ENCODE measurements at places on chromosomes 2 and 18.
A peak's percentile ranks its signal among the peaks of the same experiment; 100 is the strongest.

- DNase-seq: no peak
- H3K4me1 ChIP-seq: no peaks in the 10 kb centered on the region
- no peak overlapping the region for H3K4me3 ChIP-seq
- no peaks in the 10 kb centered on the region for H3K36me3 ChIP-seq
- no peaks in the 10 kb centered on the region for H3K27me3 ChIP-seq
- H3K27ac ChIP-seq: no peak overlapping the region
Observed at GRCh38 chr18:67652288-67652687, 135.8 kb upstream of the DSEL start.

GRCh38 chr2:187710791-187711521 is 156.7 kb upstream of the TFPI start:
- no peaks in the 10 kb centered on the region for H3K27me3 ChIP-seq
- H3K4me1 ChIP-seq: no peaks in the 10 kb centered on the region
- no peak for DNase-seq
- H3K36me3 ChIP-seq: no peaks in the 10 kb centered on the region

DNA sequence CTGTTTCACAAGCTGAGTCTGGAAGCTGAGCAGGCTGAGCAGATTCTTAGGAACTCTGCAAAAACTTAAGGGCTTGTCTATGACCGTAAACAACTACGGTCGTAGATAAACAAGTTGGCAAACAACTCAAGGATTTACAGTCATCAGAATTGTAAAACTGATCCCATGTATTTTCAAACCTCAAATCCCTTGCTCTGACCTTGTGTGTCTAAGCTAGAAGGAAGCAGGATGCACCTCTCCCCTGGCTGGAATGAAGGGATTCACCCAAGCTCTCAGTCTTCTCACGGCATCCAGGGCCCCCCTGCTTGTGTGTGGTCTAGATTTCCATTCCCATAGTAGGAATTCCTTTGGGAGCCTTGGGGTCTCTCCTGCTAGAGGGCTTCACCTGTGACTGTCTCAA is 12.4 kb upstream of the IL1RN start:
- no peak overlapping the region for H3K27ac ChIP-seq
- H3K36me3 ChIP-seq: no peaks in the 10 kb centered on the region
- H3K4me1 ChIP-seq: no peaks in the 10 kb centered on the region
- no peak for DNase-seq
- H3K27me3 ChIP-seq: no peaks in the 10 kb centered on the region

GRCh38 chr2:224405412-224405811 is 3.5 kb upstream of the FAM124B start:
- no peaks in the 10 kb centered on the region for H3K36me3 ChIP-seq
- no peak for DNase-seq
- H3K27ac ChIP-seq: no peak overlapping the region

- peaks cover 15% of the 10 kb centered on the region for H3K4me1 ChIP-seq
- no peak overlapping the region for H3K4me3 ChIP-seq
- H3K36me3 ChIP-seq: peaks cover 6% of the 10 kb centered on the region
- no peaks in the 10 kb centered on the region for H3K27me3 ChIP-seq
Observed at GRCh38 chr2:173130496-173131465, 55.1 kb downstream of the MAP3K20 start.

DNA sequence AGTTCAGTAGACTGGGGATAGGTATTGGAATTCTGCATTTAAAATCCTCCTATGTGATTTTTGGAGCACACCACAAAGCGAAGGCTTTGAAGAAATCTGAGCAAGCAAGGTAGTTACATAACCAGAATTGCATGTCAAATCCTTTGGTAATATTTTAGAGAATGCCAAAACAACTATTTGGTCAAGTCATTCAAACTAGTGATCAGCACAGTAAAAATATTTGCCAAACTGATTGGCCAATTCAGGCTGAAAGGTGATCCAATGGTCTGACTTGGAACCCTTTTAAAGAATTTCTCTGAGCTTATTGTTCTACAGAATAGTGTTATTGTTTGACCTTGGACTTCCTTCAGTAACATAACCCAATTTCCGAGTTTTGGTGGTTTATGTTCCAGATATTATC is 214.2 kb upstream of the ETAA1 start:
- no peaks in the 10 kb centered on the region for H3K36me3 ChIP-seq
- no peak for DNase-seq
- H3K27me3 ChIP-seq: no peaks in the 10 kb centered on the region
- no peaks in the 10 kb centered on the region for H3K4me1 ChIP-seq
- H3K4me3 ChIP-seq: no peak overlapping the region

DNA sequence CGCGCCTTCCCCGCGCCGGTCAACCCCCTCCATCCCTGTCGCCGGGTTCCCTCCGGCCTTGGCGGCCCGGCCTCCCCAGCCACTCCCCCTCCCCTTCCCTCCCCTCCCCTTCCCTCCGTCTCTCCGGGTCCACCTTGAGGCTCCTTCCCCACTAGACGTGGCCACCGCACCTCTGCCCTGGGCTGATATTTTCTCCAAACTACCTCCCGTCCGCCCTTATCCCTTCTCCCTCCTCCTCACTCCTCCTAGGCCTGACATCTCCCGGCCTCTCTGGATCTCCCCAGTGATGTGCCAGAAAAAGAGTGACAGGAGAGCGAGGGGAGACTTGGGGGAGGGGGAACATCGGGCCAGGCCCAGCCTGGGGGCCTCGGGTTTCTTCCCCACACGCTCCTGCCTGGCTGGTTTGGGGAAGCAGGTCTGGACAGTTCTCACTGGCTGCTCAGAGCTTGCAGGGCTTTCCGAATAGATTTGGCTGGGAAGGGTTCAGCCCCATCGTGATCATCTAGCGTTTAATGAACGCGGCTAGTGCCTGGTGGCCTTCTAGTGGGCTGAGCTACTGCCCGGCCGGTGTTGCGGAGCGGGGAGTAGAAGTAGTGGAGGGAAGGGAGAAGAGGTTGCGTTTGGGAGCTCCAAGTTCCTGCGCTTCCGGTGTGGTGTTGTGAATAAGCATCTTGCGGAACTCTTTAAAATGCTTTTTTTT is 641 bp downstream of the MAPRE3 start:
- DNase-seq: no peak
- peaks cover 19% of the 10 kb centered on the region for H3K27me3 ChIP-seq
- H3K4me1 ChIP-seq: peaks cover 12% of the 10 kb centered on the region
- peak overlapping the region; percentile 78 for H3K4me3 ChIP-seq
- H3K36me3 ChIP-seq: peaks cover 15% of the 10 kb centered on the region

GRCh38 chr2:145088756-145089155 is 568.8 kb upstream of the ZEB2 start:
- no peaks in the 10 kb centered on the region for H3K4me1 ChIP-seq
- no peaks in the 10 kb centered on the region for H3K36me3 ChIP-seq
- no peak for DNase-seq
- no peak overlapping the region for H3K4me3 ChIP-seq

DNA sequence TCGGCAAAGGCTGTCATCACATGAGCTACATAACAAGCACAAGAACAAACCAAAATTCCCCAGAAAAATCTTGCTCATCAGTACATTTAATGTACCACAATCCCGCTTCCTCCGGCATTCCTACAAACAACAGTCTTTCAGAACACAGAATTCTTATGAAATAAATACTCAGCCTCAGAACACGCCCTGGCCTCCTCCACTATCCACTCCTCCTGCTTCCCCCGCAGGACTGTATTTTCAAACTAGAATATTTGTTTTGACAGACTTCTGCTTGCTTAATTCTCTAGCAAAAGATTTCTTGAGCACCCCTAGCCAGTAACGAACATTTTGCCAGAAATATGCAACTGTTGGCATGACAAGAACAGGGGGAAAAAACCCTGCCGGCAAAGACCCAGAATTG is 131.2 kb downstream of the THADA start:
- no peaks in the 10 kb centered on the region for H3K27me3 ChIP-seq
- peaks cover 13% of the 10 kb centered on the region for H3K4me1 ChIP-seq
- H3K4me3 ChIP-seq: no peak overlapping the region
- no peak overlapping the region for H3K27ac ChIP-seq

DNA sequence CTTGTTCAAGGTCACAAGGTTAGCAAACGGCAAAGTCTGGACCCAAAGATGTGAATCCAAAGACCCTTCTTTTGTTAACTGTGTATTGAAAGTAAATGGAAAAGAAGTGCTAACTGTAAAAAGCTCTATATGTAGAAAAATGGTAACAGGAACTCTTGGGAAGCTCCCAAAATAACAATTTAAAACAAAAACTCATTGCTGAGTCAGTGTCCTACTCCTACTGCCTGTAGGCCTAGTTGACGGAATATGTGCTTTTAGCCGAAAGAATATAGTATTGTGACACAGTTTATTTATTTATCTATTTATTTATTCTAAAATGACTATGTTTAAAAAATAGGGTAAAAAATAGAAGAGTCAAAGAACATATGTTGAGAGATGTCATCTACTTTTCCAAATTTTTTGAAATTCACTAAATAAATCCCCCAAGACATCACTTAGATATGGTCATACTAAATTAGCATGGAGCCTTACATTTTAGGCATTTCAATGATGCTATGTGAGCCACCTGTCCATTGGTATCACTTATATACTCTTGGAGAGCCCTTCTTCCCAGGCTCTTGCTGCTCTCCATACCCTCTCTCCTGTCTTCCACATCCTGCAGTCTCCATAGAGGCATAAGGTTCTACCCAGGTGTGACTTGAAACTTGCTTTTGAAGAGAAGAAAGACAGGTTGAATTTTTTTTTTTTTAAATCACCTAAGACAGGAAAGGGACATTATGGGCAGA is 13.7 kb downstream of the COL5A2 start:
- H3K4me1 ChIP-seq: no peaks in the 10 kb centered on the region
- no peak overlapping the region for H3K4me3 ChIP-seq
- no peaks in the 10 kb centered on the region for H3K27me3 ChIP-seq
- H3K36me3 ChIP-seq: no peaks in the 10 kb centered on the region

DNA sequence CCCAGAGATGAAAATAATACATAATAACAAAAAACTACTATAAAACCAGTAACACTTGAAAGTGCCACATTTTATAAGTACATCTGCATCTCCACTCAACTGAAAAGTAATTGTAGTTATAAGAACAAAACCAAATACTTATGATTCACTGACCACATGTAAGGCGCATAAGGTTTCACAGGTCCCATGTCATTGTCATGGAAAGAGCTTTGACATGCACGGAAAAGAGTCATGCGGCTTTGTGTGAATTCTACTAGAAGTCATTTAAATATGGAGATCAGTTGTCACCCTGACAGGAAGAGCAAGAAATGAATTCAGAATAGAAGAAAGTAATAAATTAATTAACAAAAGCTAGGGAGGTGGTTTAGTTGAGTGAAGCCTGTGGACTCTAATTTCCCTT is 459.1 kb downstream of the CDH2 start:
- no peaks in the 10 kb centered on the region for H3K27me3 ChIP-seq
- no peak overlapping the region for H3K4me3 ChIP-seq
- H3K4me1 ChIP-seq: no peaks in the 10 kb centered on the region
- DNase-seq: no peak
- no peaks in the 10 kb centered on the region for H3K36me3 ChIP-seq

DNA sequence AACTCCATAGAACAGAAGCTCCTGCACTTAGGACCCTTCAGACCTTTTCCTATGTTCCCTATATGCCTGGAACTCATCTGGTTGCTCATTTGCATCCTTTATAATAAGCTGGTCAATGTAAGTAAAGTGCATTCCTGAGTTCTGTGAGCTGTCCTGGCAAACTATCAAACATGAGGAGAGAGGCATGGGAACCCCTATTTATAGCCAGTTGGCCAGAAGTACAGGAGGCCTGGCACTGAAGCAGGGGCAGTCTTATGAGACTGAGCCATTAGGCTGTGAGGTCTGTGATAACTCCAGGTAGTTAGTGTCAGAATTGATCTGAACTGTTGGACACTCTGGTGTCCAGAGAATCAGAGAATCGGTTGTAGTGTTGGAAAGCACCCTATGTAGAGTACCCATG is 88.4 kb downstream of the EHD3 start:
- H3K4me1 ChIP-seq: peaks cover 50% of the 10 kb centered on the region
- peak overlapping the region; percentile 89 for H3K27ac ChIP-seq
- DNase-seq: no peak
- no peaks in the 10 kb centered on the region for H3K27me3 ChIP-seq

DNA sequence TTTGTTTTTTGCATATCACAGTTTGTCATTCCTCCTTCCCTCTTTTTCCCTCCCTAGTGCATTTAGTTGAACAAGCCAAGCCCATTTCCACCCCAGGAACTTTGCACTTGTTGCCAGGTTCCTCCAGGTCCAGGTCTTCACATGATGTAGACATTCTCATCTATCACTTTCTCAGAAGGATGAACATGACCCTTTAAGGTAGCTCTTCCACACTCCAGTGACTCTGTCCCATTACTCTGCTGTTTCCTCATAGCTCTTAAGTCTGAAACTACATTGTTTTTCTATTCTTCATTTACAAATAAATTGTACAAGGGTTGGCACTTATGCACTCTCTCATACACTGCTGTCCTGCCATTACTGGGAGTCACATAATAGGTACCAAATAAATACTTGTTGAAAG is 6.1 kb downstream of the KYNU start:
- peaks cover 3% of the 10 kb centered on the region for H3K36me3 ChIP-seq
- H3K27me3 ChIP-seq: no peaks in the 10 kb centered on the region
- no peak overlapping the region for H3K4me3 ChIP-seq
- no peak overlapping the region for H3K27ac ChIP-seq
- no peak for DNase-seq

- no peak for DNase-seq
- H3K27ac ChIP-seq: no peak overlapping the region
- no peak overlapping the region for H3K4me3 ChIP-seq
- peaks cover 7% of the 10 kb centered on the region for H3K4me1 ChIP-seq
Observed at GRCh38 chr2:31132786-31133185, 5.5 kb downstream of the GALNT14 start.
